OCI-M1 (cell line): ENCODE measurements at places on chromosomes 6 and 20.
A peak's percentile ranks its signal among the peaks of the same experiment; 100 is the strongest.

DNA sequence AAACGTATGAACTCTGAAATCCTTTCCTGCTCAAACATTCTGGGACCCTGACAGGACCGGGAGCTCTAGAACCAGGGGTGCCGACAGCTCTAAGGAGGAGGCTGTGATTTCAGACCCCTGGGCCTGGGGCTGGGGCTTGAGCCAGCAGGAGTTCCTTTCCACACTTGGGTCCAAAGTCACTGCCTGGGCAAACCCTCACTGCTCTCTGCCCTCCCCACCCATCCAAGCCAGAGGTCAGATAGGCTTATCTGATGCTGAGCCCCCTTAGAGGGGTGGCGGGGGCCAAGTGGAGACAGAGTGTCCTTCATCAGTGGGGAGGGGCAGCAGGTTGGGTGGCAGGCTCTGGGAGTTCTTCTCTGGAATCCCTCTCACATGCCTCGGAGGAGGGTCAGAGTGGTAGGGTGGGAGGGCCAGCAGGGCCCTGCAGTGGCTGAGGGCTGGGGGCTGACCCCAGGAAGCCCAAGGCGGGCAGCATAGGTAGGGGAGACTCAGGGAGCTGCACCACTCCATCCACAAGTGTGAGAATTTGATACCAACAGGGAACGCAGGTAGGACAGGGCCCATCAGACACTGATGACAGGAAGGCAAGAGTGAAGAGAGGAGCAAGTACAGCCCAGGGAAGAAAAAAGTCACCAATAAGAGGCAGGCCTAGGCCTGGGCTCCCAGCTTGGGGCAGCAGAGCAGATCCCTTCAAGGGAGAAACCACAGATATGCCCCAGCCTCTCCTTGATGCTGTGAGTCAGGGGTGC is 121.0 kb downstream of the MRPL14 start:
- no peak for DNase-seq

DNA sequence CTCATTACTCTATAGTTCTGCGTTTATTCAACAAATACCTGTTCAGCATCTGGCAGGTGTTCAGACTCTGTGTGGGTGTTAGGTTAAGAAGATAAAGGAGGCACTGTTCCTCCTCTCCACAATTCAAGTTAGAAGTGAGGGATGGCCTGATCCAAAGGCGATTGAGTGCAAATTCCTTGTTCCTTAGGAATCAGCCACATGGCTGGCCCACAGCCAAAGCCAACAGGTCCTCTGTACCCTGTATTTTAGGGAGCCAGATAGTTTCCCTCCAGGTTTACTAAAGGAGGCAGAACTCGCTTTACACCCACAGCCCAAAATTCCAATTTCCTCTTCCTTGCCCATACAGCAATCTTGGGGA is 5.0 kb upstream of the CD40 start:
- DNase-seq = no peak

DNA sequence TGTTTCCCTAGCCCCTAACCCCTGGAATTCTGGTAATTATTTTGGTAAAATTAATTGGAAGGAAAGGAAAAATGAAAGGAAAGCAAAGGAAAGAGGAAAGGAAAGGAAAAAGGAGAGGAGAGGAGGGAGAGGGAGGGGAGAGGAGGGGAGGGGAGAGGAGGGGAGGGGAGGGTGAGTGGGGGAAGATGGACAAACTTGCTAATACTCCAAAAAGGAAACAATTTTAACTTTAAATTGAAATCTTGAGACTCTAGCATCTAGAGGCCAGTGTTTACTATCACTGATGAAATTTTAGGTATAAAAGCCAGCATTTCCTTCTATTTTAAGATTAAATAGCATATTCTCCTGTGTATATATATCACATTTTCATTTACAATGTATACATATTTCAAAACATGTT is 156.5 kb downstream of the COL12A1 start:
- DNase-seq = no peak

GRCh38 chr20:51563486-51564332 is 21.2 kb upstream of the NFATC2 start:
- DNase-seq = peak; percentile 85

- peak; percentile 80 for DNase-seq
These were observed 725.0 kb upstream of the HS3ST5 start for GRCh38 chr6:115067690-115068447.

DNA sequence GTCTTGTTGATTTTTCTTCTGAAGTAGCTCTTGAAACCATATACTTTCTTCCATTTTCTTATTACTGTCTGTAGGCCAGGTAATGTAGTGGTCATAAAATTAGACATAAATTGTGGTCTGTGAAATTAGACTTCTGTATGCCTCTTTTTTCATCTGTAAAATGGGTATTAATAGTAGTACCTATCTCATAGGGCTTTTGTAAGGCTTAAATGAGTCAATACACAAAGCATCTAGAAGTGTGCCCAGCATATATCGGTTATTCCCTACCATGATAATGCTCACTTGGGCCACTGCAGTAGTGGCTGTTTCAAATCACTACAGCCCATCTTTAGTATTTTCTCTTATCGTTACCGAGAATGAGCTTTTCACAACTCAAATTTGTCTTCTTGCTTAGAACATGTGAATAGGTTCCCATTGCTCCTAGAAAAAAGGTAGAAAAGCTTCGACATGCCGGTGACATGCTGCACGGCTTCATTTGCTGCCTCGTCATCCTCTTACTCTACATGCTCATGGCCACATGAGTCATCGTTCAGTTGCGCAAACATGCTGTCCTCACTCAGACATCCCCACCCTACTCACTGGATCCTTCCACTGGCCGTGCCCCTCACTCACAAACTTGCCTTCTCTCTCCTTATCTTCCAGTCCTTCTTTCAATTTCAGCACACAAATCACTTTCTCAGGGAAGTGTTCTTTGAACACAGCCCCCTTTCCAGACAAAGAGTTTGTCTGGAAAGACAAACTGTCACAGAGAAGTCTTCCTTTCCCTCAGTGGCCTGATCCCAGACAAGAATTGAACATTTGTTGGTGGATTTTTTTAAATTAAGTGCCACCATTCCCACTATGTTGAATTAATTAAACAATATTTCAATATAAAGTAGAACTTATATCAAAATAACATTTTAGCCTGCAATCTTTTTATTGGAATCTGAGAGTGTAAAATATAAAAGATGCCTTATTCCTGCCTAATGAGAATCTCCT is 32.2 kb upstream of the ERVFRD-1 start:
- DNase-seq = peak; percentile 91

DNA sequence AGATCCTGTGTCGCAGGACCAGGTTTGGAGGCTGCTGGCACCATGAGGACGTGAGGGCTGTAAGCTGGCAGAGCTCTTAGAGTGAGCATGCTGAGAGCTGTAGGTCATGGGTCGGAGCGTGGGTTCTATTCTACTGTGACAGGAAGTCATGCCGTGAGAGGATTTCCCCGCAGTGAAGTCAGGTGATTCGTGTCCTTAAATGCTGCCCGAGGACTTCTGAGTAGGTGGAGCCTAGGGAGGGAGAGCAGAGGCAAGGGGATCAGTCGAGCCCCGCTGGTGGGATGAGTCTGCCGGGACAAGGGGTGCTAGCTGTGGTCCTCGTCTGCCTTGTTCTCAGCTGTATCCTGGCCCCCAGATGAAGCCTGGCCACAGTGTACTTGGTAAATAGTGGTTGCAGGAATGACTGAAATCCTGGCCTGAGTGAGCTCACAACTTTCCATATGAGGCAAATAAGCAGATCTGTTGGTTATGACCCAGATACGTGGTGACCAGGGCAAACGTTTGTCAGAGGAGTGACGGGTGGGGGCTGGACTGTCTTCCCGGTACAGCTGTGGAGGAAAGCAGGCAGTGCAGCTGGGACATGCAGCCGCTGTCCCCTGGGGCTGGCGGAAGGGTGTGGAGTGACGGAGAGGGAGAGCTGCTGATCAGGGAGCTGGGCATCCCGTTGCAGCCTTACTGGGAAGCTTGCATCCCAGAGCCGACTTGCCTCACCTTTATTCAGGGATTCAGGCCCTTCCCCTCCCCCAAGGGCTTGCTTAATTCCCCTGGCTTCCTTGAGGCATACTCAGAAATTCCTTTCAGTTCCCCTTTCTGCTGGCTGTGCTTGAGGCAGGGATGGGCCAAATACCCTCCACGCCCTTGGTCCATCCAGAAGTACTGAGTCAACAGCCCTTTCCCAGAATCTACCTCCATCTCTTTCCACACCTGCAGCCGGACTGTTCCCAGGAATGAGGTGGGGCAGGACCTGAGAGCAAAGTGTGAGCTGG is 250.9 kb upstream of the RREB1 start:
- no peak for DNase-seq

- DNase-seq = no peak
These were observed 378.2 kb upstream of the BTBD3 start for GRCh38 chr20:11539450-11539849.

DNA sequence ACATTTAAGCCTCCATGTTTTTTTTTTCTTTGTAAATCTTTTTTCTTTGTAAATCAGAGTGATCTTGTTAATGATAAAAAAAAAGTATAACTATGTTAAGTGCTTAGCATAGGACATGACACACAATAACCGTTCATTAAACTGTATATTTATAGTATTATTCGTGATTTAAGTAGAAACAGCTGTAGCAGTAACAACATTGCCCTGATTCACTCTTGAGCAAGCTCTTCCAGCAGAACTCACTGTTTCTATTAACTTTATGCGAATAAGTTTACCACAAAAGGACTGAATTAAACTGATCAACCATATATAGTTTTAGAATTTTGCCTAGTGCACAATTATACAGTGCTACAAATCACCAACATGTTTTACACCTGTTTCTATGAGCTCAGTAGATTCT is 1338.0 kb upstream of the EYS start:
- DNase-seq = no peak
